Activated T-helper 2 cell treated with anti-CD3 and anti-CD28 coated beads, Interferon-gamma antibody, Interleukin-2, Interleukin-4, amounts not matched to agents 10 μg/mL and 5 μg/mL and 100 μg/mL, durations not matched to agents 14 hours and 24 hours and 36 hours (primary cell): ENCODE measurements at places on chromosomes 5 and 9. TPM values are rescaled to one million over a fixed set of nuclear protein-coding genes. Genes with fewer than 3 reads are reported as not detected.

The PCDHGB7 gene
- total RNA-seq: 0.18 and 0.23 TPM in 2 replicates

The TRAF1 gene
- total RNA-seq: 164 TPM in 2 replicates

The PAEP gene
- not detected in 2 replicates for total RNA-seq

DNA sequence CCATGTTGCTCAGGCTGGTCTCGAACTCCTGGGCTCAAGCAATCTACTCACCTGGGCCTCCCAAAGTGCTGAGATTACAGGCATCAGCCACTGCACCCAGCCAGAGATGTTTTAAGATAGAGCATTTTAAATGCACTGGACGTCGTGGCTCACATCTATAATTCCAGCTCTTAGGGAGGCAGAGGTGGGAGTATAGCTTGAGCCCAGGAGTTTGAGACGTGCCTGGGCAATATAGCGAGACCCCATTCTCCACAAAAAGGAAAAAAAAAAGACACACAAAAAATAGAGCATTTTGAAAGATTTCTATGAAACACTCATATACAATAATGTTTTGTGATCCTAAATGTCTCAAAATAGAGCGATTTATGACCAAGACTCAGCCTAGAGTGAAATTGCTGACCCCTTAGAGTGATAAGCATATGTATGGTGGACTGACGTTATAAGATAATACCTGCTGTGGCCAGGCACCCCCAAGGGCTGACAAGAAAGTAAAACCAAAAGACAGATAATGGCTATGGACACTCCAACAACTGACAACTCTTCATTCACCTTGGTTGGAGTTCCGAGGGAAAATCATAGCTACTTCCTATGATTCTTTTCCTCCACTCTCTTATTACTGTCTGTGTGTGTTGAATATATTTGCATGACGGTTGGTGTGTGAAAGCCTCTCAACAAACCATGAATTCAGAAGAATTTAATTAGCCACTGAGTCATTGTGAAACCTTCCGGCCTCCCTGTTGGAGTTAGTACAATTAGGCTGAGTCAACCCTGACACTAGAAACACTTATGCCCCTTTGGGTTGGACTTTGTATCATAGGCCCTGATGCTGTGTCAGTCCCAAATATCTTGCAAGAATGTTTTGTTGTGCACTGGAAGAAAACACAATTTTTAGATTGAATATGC, 526.5 kb upstream of the NUDT12 start:
- DNase-seq: no peak

DNA sequence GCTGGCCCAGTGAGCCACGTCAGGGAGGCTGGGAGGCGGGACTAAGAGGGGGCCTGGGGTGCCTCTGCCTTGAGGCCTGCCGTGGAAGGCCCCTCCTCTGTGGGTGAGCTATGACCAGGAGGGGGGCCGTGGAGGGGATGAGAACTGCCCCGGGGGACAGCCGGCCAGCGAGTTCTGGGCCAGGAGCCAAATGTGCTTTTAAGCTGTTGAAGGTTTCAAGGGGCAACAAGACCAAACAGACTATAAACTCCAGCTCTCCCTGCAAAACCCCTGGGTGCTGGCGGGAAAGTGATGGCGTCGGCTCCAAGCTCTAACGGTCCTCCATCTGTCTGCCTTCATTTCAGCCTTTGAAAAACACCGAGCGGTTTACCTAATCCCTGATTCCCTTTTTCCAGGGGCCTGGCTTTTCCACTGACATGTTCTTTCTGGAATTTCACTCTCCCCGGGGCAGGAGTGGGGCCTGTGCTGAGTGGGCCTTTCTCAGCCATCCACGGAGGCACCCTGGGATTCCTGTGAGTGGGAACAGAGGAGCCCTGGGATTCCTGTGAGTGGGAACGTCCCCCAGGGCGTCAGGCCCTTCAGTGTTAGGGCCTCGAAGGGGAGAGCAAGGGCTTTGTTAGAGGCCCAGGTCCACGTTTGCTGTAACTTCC, 65.6 kb downstream of the COL5A1 start:
- DNase-seq: no peak

DNA sequence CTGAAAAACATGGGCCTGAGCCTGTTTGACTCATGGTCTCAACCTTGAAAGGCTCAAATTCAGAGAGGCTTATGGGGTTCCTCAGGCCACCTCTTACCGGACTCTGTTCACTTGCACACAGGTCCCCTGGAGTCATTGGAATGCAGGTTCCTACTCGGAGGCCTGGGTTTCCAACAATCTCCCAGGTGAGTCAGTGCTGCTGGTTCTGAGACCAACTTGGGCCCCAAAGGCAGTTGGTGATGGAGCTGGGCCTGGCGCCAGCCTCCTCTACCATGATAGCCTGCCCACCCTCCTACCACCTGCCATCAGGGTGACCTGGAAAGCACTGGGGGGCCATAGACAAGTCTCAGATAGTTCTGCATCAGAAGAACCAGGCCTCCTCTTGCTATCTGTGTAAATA, 188.4 kb downstream of the RGS3 start:
- DNase-seq: no peak
